ENCODE measurements at places on chromosomes 11 and 22.

DNA sequence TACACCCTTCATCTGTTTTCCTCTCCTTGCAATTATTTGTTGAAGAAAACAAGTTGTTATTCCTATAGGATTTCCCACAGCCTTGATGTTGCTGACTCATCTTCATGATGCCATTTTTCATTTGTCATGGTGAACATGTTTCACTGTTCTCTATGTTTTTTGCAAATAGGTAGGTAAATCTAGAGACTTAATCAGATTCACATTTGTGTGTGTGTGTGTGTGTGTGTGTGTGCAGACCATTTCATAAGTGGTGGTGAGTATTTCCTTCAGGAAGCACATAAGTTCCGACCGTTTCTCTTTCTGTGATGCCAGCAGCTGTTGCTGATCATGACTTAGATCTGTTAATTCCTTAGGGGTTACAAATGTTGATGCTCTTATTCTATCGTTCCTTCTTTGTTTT is 80.3 kb upstream of the IZUMO1R start:
- no peak overlapping the region for H3K4me3 ChIP-seq
- DNase-seq = no peak
- no peaks in the 10 kb centered on the region for H3K36me3 ChIP-seq

DNA sequence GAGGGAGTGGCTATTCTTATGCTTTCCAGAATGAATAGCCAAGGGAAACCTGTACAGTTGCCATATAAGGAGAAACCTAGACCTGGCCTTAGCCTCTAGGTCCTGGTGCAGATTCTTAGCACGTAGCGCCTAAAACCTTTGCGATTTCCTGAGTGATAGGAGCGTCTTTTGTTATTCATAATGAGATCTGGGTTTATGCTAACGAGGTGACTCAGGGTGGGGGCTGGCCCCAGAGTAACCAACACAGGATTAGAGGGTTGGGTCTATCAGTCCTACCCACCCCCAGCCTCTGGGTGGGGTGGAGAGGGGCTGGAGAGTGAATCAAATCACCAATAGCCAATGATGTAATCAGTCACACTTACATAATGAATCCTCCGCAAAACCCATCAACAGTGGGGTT is 73.4 kb upstream of the PARVG start:
- no peaks in the 10 kb centered on the region for H3K4me1 ChIP-seq
- no peak for DNase-seq
- no peak overlapping the region for H3K27ac ChIP-seq
- H3K27me3 ChIP-seq = no peaks in the 10 kb centered on the region

DNA sequence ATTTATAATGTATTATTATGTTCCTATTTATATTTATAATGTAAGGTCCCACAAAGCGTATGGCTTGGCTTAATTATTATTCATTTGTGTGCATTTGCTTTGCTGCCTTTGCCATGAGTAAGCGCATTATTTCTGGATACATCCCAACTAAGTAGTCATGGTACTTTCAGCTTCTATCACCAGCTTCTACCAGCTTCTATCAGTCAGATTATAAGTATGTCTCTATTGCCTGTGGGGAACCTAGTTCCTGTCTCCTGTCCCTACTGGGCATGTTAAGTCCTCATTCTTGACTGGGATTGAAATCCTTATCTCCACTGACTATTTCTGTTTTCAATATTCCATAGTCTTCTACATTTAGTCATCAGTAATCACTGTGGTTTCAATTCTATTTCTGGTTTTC is 33.5 kb upstream of the OR10W1 start:
- no peak overlapping the region for H3K27ac ChIP-seq
- no peaks in the 10 kb centered on the region for H3K36me3 ChIP-seq
- DNase-seq = no peak

GRCh38 chr11:128888034-128888985 is 2.8 kb upstream of the KCNJ5 start:
- peaks cover 14% of the 10 kb centered on the region for H3K4me1 ChIP-seq
- no peak overlapping the region for H3K27ac ChIP-seq
- no peak for DNase-seq
- no peaks in the 10 kb centered on the region for H3K27me3 ChIP-seq
- no peaks in the 10 kb centered on the region for H3K36me3 ChIP-seq

DNA sequence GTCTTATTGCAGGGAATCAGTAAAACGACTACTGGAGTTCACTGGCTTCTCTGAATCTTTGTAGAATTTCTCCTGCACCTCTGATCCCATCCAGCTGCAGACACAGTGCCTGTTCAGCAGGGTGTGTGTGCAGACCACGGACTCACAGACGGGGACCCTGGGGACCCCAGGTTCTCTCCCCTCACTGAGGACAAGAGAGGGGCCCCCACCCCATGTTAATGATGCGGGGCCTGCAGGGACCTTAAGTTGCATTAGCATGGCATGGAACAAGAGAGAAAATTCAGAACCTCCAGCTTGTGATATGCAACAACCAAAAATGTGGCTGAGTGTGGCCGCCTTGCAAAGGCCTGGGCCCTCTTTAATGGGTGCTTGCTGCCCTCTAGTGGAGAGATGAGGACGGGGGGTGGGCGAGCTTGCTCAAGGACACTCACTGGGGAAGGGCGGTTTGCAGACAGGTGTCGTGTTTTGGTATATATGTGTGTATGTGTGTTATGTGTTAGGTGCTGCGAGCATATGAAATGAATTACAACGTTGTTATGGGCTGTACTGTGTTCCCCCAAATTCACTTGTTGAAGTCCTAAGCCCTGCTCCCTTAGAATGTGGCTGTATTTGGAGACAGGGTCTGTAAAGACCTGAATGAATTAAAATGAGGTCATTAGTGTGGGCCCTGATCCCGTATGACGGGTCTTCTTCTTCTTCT is 84.4 kb upstream of the SEPTIN5 start:
- H3K27ac ChIP-seq = no peak overlapping the region
- no peaks in the 10 kb centered on the region for H3K36me3 ChIP-seq
- no peaks in the 10 kb centered on the region for H3K4me1 ChIP-seq
- no peak overlapping the region for H3K4me3 ChIP-seq

GRCh38 chr11:123351375-123351774 is 78.7 kb upstream of the GRAMD1B start:
- DNase-seq = no peak
- no peak overlapping the region for H3K4me3 ChIP-seq
- no peaks in the 10 kb centered on the region for H3K4me1 ChIP-seq
- H3K27ac ChIP-seq = no peak overlapping the region
- no peaks in the 10 kb centered on the region for H3K36me3 ChIP-seq
- H3K27me3 ChIP-seq = no peaks in the 10 kb centered on the region

- no peaks in the 10 kb centered on the region for H3K36me3 ChIP-seq
- no peak for DNase-seq
- no peak overlapping the region for H3K4me3 ChIP-seq
- no peaks in the 10 kb centered on the region for H3K27me3 ChIP-seq
Observed at GRCh38 chr22:45867118-45867905, 109.7 kb downstream of the WNT7B start.

GRCh38 chr11:24226606-24227005 is 270.2 kb upstream of the LUZP2 start:
- H3K4me3 ChIP-seq = no peak overlapping the region
- H3K36me3 ChIP-seq = no peaks in the 10 kb centered on the region
- no peak for DNase-seq

DNA sequence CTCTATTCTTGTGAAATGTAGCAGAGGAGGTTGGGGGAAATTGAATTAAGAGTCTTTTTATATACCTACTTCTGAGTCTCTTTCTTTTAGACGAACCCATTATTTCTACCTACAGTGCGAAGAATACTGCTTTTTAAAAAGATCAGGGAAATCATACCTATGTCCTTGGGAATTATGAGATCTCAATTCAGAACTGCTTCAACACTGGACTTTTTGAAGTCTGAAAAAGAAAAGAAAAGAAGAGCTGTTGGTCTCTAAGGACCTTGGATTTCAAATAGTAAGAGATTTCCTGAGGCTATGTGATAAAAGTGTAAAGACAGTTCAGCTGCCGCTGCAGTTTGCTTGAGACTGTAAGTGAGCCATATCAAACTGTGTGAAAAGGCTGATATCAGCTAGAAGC is 3.7 kb upstream of the OR5B21 start:
- DNase-seq = no peak
- no peak overlapping the region for H3K27ac ChIP-seq
- no peaks in the 10 kb centered on the region for H3K36me3 ChIP-seq

GRCh38 chr11:45365961-45366618 is 79.9 kb upstream of the SYT13 start:
- DNase-seq = no peak
- H3K27me3 ChIP-seq = 0 out of 2 replicates have a peak, but pooled peaks cover 9% of the 10 kb centered on the region

All from MM.1S (cell line).